Adipocyte (in vitro differentiated cells): ENCODE measurements at places on chromosomes 3 and 15.
A peak's percentile ranks its signal among the peaks of the same experiment; 100 is the strongest.

GRCh38 chr3:12585970-12586369 lies 29.1 kb downstream of the MKRN2 start:
- DNase-seq, result no peak

- no peak for DNase-seq
Measured at GRCh38 chr3:100030346-100030745, 84.0 kb downstream of the FILIP1L start.

GRCh38 chr3:60160822-60161748 lies 1090.2 kb downstream of the FHIT start:
- peak; percentile 5 for DNase-seq

DNA sequence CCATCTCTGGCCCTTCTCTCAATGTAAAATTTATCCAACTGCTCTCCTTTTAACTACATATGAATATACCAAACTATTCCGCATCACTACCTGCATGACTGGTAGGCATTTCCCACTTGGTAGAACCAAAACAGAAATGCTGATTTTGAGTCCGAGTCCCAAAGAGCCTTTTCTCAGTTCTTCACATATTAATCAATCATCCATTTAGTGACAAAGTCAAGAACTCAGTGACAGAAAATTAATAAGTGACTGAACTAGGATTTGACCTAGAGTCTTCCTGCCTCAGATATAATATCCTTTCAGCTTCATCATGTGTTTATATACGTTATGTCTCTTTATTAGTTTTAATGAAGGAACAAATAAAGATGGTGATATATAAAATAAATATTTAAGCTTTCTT lies 700.6 kb upstream of the GOLIM4 start:
- no peak for DNase-seq

DNA sequence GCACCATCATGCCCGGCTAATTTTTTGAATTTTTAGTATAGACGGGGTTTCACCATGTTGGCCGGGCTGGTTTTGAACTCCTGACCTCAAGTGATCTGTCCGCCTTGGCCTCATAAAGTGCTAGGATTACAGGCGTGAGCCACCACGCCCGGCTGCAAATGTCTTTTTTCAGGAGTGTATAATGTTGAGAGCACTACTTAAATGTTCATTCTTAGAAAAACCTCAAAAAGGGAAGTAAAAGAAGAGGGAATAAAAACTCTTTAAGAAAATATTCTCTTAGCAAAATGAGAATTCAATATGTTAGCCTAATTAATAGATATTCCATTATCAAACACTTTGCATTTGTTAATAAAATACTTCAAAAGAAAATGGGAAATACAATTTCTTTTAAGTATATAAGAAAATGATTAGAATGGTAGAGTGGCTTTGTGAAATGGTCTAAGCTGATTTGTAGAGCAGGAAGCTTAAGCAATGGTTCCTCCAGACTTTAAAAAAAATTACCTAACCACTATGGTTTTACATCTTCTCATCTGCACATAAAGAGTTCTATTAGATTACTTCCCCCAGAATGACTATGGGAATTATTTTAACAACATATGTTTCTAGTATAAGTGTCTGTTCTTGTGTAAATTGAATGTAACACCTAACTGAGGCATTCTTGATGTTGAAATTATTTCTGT lies 226.7 kb upstream of the ALCAM start:
- DNase-seq, result peak; percentile 40

DNA sequence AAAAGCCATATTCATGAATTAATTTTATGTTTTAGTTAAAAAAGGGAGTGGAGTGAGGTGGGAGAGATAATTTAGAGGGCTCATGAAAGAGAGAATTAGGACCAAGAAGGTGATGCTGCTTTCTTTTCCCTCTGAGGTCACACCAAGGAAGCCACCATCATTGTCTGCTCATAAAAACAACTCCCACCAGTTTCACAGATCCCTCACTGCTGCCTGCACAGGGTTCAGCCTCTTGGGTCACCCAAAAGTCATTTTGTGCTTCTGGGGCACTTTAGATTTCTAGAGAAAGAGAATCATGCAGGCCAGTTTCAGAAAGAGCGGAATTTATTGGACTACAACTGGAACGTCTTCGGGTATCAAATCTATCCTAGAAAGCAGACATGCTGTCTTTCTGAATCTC lies 241.4 kb upstream of the EOMES start:
- no peak for DNase-seq

DNA sequence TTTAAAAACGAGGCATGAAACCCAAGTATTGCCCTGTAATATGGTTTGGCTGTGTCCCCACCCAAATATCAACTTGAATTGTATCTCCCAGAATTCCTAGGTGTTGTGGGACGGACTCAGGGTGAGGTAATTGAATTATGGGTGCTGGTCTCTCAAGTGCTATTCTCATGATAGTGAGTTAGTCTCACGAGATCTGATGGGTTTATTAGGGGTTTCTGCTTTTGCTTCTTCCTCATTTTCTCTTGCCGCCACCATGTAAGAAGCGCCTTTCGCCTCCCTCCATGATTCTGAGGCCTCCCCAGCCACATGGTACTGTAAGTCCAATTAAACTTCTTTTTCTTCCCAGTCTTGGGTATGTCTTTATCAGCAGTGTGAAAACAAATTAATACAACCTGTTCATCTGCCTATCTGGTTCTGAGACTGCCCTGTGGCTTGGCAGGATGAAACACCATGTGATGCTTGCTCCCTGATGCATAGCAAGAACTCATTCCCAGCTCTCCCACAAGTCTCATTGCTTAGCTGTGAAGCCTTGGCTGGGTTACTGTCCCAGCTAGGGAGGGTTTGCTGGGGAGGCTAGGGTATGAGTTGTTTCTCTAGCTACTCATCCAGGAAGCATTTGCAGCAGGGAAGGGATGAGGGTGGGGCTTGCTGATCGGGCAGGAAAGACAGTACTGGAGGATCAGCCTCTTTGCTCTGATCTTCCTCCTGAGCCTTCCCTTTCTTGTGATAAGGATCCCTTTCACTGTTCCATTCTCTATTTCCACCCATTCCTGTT lies 3.7 kb upstream of the SQOR start:
- DNase-seq, result peak; percentile 70

DNA sequence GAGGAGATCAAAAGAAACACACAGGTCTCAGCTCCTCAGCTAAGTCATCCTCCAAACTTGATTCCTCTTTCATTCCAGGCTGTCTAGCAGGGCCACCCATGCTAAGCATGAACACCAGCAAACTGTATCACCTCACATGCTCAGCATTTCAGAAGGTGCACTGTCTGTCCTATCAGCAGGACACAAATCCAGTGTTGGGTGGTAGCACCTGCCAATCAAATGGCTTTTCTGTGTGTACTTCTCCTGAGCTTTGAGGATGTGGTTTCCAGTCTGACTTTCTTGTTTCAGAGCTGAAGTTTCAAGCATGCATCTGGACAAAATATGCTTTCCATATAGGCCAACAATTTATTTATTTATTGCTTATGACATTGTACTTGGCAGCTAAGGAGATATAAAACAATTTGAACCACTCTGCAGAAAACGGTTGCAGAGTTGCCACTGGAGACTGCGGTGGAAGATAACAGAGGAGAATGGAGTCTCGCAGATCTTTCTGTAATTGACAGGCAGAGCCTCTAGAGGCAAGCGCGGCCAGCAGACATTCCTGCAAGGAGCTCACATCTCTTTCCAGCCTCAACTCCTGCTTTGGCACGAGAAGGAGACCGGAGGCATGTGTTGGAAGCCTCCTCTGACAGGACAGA lies 167.1 kb upstream of the WNT5A start:
- DNase-seq, result peak; percentile 16

DNA sequence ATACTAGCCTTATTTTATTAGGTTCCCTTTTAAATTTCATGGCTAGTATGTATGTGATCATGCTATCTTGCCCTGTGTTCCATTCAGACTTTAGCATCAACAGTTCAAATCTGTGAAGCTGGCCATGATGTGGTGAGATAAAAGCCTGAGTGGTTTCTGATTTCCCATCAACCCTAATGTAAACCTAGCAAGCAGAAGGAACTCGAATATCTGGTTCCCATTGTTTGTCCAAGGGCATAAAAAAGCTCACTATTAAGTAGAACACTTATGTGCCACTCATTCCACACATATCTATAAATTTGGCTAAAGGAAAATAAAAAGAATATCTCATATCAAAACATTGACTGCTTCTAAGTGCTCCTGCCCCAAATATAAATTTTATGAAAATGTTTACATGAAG lies 311.7 kb downstream of the CADM2 start:
- DNase-seq, result no peak

DNA sequence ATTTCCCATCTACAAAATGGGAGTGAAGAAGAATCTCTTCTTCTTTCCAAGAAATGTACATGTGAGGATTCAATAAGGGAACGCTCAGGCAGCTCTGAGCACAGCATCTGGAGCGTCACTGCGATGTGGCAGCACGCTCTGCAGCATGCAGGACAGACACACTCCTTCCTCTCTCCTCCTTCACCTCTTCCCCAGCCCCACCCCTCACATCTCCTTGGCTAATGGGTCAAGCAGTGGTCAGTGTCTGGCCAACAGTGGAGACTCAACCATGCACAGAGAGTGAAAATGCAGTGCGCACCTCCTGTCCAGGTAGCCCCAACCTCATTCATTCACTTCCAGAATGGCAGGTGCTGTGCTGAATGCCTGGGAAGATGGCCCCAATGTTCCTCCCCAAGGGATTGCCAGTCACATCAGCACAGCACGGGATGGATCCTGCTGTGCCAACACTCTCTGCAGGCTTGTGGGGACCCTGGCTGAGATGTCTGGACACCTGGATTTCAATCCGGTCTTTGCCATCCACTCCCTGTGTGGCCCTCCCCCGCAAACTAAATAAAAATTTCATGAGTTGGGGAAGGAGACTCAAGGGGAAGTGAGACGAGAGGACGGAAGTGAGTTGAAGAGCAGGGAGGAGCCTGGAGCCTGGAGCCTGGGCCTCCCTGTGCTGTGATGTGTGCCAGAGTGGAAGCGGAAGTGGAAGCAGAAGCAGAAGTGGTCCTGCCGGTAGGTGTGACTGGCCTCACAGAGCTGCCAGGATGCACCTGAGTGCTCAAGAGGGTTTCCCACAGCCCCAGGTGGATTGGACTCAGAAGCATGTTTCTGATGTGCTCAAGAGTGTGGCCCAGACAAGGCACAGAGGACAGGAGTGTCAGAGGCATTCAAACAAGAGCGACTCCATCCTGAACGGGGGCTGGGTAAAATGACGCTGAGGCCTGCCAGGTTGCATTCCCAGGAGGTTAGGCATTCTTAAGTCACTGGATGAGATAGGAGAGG lies 163.9 kb downstream of the SMAD6 start:
- no peak for DNase-seq

- peak; percentile 50 for DNase-seq
Measured at GRCh38 chr15:35505141-35505540, 40.8 kb downstream of the DPH6 start.

GRCh38 chr15:93035953-93036810 lies 52.8 kb downstream of the RGMA start:
- DNase-seq, result peak; percentile 54

DNA sequence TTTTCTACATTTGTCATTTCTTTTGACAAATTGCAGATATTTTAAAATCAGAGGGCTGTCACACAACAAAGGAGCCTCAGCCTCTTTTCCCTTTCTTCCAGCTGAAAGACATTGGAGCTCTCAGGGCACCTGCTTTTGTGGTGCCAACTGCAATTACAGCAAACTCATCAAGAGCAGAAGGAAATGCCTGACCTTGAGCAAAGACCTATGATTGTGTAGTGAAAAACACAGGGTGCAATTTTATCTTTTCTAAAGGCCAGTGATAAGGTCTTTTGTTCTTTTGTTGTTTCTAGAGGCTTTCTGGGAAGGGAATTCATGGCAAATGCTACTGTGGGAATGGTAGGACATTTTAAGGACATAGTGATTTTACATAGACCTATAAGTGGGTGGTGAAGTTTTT lies 214.3 kb downstream of the OXSM start:
- no peak for DNase-seq

DNA sequence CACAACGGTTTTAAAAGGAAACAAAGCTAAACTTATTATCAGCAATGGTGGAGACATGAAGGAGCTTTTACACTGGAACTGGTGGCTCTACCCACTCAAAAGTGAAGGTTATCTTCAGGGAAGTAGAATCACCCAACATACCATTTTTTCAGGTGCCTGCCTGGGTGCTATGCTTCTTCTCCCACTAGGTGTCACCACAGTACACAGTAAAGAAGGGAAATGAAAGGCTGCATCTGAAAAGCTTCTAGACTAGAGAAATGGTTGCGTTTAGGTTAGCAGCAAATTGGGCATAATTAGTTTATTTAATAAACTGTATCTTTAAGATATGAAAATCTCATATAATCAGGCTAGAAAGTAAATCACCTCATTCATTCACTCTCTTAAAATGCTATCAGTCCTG lies 47.0 kb upstream of the SELENOK start:
- peak; percentile 81 for DNase-seq

DNA sequence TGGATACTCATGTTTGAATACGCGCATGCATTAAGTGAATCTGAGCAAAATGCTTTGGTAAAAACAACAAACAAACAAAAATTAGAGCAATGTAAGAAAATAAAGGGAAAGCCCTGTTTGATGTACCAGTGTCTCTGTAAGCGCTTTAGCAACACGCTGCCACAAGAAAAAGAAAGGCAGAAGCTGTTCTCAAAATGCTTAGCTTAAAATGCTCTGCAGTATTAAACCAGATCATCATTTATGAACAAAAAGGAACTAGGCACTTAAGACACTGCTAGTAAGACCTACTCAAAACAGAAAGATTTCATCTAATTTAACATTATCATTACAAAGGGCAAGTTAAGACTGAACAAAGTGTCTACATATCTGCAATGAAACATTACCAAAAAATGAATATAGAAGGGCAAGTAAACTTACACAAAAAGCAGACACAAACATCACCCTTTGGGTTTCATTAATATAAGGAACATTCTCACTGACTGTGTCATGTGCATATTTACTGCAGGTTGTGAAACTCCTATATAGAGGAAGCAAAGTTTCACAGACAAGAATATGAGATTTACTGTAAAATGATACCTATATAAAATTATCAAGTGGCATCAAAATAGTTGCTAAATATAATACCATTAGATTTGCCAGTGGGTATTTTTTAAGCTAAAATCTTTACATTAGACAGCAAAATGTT lies 102.1 kb downstream of the FBXL22 start:
- peak; percentile 52 for DNase-seq

GRCh38 chr3:42503957-42504333 lies 1.5 kb downstream of the VIPR1 start:
- no peak for DNase-seq

- DNase-seq, result no peak
Measured at GRCh38 chr3:108157273-108157672, 65.0 kb downstream of the IFT57 start.

GRCh38 chr3:24958910-24959447 lies 464.3 kb upstream of the THRB start:
- no peak for DNase-seq

DNA sequence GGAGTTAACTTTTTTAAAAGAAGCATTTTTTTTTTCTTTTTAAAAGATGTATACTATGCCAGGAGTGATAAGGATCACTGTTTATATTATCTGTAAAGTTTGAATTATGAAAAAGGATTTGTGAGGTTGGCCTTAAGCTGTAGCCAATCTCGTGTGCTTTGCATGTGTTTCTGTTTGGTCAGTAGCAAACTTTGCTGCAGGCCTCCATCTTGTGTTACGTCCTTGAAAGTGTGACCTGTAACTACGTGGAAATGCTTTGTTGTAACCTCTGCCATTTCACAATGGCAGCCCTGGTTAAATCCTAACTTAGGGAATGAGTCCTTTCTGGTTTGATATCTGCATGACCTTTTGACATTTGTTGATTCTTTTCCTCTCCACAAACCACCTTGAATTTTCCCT lies 1345.6 kb downstream of the NSUN3 start:
- DNase-seq, result no peak
